ENCODE measurements at places on chromosomes 2 and 18.
A peak's percentile ranks its signal among the peaks of the same experiment; 100 is the strongest.

DNA sequence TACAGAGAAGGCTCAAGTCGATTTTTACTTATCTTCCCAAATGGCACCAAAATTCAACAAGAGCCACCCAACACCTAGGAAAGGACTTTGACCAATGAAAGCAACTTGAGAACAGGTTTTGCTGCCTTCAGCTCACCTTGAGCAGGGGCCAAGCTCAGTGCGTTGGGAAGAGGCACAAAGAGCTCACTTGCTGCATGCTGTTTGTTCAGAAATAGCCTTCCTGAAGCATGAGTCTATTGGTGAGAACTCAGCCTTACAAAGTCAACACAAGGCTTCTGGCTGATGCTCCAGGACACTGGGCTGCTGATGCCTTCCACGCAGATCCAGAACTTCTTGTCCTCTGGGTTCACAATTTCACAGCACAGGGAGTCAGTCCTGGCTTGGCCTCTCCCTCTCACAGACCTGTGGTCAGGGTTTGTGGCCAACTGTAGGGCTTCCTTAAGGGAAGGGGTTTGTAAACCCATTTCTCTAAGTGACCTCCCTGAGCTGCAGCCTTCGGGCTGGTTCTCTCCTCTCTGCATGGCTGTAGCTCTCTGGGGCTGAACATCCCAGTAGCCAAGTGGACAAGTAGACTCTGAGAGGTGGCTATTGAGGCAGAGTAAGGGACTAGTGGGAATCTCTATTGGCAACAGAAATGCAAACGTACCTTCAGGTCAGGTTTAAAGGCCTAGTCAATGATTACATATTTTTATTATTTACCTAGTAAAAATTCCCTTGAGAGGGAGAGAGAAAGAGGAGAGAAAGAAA, 124.7 kb upstream of the GATA6 start:
- ATAC-seq, result no peak

DNA sequence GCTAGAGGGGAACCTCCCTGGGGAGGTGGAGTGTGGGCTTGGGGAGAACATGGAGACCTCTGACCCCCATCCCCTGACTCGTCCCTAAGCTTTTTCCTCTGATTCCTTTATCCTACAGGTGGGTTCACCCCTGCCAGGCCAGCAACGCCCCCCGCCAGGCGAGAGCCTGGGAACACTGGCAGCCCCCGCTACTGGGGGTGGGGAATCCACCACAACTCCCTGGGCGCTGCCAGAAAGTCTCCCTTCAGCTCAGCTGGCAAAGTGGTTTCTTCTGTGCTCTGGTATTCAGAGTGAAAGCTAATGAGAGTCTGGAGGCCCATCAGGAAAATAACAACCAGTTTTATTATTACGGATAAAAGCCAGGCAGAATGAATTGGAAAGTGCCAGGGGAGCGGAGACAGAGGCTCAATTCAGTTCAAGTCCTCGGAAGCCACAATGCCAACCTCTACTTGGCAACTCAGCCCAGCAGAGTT, 2.8 kb downstream of the DIPK1C start:
- ATAC-seq, result peak; percentile 20

- no peak for ATAC-seq
Measured at GRCh38 chr18:13558790-13559189, 167.6 kb downstream of the FAM210A start.

DNA sequence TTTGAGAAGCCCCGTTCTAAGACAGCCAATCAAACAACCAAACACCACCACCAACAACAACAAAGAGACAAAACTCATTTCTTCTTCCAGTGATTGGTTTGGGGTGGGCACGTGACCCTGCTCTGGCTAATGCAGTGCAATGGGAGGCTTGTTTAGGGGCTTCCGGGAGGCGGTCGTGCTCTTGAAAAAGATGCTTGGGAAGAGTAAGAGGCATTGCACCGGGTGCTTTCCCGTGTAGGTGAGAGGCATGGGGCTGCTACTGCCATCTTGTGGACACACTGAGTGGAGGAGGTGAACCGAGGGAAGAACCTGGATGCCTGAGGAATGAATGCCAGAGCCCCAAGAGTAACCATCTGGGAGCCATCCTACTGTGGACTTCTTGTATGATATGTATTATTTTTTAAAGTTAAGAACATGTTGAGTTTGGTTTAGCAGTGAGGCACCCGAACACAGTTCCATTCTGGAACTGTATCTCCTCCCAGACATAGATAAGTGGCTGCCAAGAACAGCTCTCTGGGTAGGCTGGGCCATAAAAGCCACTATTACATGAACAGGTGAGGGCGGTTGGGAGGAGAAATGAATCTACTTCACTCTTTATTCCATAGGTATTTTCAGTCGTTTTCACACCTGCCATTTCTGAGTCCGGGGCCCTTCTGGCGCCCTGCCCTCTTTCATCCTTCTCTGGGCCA, 19.1 kb upstream of the ARHGAP25 start:
- peak; percentile 86 for ATAC-seq

GRCh38 chr2:215611609-215612386, 175.9 kb upstream of the FN1 start:
- ATAC-seq, result no peak

DNA sequence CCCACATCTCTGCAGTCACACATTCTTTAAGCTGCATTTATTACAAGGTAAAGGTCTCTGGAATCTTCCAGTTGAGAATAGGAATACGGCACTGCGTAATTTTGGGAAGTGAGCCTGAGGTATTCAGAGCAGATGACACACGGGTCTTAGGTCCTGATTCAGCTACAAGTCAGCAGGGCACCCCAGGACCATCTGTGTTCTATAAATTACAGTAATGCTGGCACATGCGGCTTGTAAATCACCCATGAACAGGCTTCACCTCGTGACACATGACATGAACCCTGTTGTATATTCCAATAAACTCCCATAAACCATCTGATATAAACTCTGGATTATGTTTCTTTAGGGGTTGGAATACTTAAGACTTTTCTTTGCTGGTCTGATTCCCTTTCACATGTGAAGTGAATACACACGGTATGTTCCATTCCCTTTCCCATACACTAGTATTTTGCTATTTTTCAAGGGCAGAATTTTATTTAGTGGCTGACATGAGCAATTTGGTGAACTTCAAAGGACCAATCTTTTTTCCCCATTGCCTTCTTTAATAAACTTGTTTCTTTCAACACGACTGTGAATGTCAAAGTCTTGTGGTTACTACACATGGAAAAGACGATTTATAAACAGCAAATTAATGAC, 298.6 kb downstream of the MEIS1 start:
- ATAC-seq, result no peak

- ATAC-seq, result no peak
Measured at GRCh38 chr2:9991829-9992273, 40.4 kb downstream of the GRHL1 start.

DNA sequence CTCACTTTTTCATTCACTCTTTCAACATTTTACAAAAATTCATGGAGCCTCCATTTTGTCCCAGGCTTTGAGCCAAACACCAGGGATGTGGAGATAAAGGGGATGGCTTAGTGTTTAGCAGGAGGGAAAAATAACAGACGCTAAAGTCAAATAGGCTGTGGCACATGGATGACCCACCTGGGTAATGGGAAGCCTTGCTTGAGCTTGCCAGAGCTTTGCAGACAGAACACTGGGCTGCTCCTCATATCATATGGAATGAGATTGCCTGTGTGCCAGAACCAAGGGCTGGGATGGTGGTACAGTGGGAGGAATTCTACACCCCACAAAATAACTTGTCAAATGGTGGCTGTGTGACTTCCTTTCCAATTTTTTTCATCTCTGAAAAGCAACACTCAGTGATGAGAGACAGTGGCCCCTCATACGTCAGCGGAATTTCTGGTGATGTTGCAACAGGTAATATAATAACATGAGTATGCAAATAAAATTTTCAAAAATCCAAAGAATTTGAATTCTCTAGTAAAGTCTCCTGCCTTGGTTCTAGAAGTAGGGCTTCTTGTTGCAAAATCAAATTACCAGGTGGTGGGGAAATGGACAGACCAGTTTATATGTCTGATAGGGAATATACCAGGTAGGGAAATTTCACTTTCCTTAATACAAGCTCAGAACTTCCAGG, 252.9 kb downstream of the CLIP4 start:
- ATAC-seq, result no peak

GRCh38 chr2:200786826-200787225, 24.9 kb upstream of the BZW1 start:
- peak; percentile 81 for ATAC-seq

DNA sequence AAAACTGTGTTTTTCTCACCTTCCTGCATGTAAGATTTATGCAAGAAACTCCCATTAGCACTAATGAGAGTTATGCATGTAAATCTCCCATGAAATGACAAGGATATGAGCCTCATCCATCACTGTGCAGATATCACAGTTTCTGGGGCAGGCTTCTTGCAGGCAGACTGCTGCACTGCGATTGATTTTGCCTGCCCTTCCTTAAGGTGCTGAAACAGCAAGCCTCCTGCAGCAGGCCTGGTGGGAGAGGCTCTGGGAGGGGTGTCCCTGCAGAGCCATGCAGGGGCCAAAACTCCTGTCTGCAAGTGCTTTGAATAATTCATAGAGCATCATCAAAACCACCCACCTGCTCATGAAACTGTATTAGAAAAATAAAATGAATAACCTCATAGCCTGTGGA, 285.9 kb downstream of the MYT1L start:
- ATAC-seq, result no peak

GRCh38 chr18:26504831-26505230, 43.5 kb downstream of the KCTD1 start:
- ATAC-seq, result no peak

- no peak for ATAC-seq
Measured at GRCh38 chr2:57408587-57408986, 638.0 kb upstream of the VRK2 start.

- no peak for ATAC-seq
Measured at GRCh38 chr2:134288814-134289213, 34.9 kb downstream of the MGAT5 start.

DNA sequence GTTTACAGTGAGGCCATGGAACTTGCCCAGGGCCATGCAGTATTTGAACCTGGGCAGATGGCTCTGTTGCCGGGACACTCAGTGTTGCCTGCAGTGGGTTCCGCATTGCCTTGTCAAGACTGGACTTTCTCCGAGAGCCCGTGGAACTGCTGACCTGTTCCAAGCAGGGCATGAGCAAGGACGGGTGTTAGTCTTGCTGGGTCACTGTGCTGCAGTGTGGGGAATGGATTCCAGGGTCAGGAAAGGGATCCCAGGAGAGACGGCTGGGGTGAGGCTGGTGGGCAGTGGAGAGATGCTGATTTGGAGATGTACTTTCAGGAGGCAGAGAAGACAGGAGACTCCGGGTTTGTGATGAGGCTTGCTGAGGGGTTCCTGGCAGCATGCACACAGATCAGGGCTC, 348.7 kb upstream of the HS6ST1 start:
- ATAC-seq, result no peak

DNA sequence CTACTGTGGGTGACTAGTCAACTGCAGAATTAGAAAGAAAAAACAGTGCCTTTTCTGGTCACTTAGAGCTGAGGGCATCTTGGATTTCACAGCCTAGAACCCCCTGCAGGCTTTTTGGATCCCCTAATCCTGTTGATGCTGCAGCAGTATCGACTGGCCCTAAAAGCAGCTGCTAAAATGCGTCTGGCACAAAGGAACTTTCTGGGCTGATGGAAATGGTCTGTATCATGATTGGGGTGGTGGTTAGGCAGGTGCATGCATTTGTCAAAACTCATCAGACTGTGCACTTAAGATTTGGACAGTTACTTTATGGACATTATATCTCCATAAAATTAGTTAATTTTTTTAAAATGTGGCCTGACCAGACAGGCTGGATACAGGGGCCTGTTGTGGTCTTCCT, 149.8 kb downstream of the KLHL29 start:
- no peak for ATAC-seq

DNA sequence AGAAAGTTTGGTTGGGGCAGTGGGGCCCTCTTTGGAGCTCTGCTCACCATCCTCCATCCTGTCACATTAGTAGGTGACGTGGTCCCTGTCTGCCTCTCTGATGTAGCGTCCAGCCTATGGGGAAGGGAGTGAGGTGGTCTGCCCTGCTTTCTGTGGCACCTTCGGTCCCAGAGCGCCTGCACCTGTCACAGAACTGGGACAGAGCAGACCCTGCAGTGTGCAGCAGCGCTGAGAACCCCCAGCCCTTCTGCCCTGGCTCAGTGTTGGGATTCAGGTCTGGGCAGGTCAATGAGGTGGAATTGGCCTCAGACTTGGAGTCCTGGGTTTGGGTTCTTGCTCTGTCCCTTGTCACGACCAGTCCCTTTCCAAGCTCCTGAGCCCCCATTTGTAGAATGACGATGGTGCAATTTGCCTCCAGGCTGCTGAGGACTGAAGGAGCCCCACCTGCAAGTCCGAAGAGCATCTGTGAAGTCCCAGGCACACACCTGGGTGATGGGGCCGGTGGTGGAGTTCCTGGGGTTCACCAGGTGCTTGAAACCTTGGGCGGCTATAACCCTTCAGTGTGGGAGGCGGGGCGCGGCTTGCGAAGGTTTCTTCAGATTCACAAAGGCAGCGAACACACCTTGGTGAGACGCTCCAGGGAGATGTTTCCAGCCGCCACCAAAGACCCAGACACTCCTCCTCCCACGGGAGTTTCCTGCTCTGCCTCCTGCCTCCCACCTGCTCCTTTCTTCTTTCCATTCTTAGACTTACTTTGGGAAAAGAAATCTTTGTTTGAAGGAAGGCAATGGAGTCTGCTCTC, 265.4 kb upstream of the HDAC4 start:
- peak; percentile 55 for ATAC-seq

GRCh38 chr2:102420290-102420689, 2.7 kb upstream of the IL18RAP start:
- ATAC-seq, result no peak

DNA sequence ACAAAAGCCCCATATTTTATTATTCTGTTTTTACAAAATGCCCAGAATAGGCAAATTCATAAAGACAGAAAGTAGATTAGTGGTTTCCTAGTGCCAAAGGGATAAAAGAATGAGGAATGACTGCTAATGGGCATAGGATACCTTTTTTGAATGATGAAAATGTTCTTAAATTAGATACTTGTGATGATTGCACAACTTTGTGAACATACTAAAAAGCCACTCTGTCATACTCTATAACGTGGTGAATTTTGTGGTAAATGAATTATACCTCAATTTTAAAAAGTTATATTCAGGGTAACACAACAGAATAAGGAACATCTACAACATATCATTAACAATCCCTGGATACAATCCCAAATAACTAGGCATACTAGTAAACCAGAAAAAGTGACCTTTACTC, 9.1 kb upstream of the FBLN7 start:
- ATAC-seq, result no peak

GRCh38 chr2:70133491-70134322, 46.4 kb downstream of the PCBP1 start:
- no peak for ATAC-seq

DNA sequence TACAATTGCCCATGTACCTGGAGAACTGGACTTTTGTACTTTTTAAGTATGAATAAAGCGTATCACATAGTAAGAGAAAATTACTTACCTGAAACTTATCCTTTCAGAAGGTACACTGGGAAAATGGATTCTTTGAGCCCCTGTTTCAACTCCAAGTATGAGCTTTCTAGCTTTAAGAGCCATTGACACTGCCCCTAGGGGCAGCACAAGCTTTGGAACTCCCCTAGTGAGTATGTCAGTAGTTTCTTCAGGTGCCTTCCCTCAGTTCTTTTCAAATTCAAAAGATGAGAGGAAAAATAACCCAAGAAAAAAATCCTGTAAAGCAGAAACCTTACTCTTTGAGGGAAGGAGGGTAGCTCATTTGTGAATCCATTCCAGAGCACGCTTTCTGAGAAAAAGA, 124.1 kb downstream of the MEMO1 start:
- no peak for ATAC-seq

- ATAC-seq, result no peak
Measured at GRCh38 chr2:32652555-32653209, 24.8 kb downstream of the TTC27 start.
